Coronary artery (tissue), 2 donors: ENCODE measurements at places on chromosomes 3 and 15.

DNA sequence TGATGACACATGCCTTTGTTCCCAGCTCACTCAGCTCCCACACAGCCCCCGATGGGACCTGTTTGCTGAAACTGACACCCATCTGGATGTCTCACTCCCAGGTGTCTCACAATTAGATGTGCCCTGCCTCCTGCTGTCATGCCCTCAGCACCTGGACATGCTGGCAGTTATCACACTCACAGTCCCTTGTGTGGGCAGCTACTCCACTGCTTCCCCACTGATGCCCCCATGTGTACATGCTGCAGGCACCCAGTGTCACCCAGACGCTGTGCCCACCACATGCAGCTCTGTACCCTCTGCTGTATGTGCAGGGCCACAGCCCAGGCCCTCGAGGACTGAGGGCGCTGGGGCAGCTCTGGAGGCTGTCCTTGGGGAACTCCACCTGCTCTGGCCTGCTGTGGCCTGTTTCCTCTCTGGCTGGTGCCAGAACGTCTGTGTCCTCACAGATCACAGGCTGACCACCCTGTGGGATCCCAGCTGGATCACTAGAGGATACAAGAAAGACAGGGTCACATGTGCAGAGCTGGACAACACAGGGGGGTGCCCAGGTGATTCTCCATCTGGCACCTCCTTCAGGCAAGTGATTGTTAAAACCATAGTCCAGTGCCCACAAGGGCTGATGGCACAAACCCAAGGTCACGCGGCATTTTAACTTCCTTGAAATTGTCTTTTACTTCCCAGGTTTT lies 14.0 kb downstream of the C3orf22 start:
- peak; percentile 50 for DNase-seq

DNA sequence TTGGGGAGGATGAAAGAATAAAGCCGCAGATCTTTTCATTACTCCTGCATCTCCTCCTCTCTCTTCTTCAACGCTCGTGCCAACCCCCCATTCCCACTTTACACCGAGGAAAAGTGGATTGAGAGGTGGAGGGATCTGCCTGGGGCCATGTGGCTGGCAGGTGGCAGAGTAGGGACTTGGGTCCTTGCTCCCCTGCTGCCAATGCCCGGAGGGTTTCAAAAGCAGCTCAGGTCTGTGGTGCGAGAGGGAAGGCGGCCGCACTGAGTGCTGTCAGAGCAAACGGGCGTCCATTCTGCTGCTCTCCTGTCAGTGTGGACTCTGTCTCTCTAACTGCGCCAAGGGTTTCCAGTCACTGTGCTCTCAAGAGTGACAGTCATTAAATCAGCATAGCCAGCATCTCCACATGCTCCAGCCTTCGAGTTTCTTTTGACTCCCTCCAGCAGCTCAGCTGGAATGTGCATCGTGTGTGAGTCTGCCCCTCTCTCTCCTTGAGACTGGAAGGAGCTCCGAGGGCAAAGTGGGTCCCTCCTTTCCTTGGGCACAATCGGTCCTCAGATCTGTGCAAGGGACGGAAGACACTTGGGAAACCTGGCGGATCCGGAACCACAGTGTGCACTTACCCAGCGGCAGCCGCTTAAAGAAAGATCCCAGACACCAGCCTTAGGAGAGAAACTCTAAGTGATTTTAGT lies 68.6 kb downstream of the VGLL4 start:
- peak; percentile 73 for DNase-seq

- no peak for DNase-seq
These were observed 72.8 kb upstream of the ITGA11 start for GRCh38 chr15:68504681-68505170.

- no peak for DNase-seq
These were observed 66.4 kb downstream of the DCUN1D1 start for GRCh38 chr3:182913889-182914288.

- no peak for DNase-seq
These were observed 819 bp upstream of the RPL24 start for GRCh38 chr3:101687142-101687931.

GRCh38 chr3:181212271-181212670 lies 222.7 kb upstream of the DNAJC19 start:
- no peak for DNase-seq

DNA sequence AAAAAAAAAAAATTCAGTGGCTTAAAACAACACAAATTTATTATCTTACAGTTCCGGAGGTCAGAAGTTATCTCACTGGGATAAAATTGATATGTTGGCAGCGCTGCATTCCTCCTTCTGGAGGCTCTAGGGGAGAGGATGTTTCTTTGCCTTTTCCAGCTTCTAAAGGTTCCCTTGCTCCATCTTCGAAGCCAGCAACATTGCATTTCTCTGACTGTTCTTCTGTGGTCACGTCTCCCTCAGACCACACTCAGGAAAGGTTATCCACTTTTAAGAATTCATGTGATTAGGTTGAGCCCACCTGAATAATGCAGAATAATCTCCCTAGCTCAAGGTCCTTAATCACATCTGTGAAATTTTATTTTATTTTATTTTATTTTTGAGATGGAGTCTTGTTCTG lies 23.4 kb upstream of the ACAP2 start:
- DNase-seq: no peak

DNA sequence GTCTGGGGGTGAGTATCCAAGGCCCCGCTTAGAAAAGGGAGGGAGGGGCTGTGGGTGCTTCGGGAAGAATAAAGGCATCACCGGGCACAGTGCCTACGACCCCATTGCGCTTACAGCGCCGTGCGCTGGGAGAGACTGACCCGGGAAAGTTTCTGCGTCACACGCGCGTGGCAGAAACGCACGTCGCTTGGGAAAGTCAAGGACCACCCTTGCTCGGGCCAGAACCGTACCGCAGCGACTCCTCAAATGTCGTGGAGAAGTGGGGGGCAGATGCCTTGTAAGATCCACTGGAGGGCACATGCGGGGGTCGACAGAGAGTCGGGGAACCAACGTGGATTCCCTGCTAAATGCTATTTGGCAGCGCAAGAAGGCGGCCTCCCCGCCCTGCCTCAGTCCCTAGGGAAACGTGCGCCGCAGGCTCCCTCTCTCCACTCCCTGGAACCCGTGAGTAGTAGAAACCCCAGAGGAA lies 2.4 kb downstream of the ADAMTS9 start:
- no peak for DNase-seq

- DNase-seq: no peak
These were observed 10.4 kb downstream of the SLITRK3 start for GRCh38 chr3:165185707-165186327.

DNA sequence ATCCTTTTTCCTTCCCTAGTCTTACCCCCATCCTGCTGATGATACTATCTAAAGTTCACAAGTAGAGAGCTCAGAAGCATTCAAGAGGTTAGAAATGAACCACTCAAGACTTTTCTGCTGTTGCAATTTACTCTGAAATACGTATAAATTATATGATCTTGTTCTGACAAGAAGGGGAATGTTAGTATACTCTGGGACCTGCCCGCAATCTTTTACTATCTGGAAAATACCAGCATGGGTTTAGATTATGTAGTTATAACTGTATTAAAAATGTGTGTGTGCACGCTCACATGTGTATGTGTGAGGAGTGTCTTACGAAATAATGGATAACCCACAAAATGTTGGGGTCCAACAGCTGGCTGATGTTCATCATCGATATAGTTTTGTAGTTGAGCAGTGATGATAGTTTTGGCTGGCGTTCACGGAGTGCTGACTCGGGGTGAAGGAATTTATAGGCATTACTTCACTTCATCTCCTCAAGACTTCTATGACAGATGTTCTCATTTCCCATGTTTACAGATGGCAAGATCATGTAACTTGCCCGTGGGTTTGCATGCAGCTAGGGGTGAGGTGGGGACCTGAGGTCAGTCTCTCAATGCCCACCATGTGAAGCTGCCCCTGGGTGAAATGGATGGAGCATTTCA lies 297.5 kb upstream of the LYSMD4 start:
- DNase-seq: no peak

DNA sequence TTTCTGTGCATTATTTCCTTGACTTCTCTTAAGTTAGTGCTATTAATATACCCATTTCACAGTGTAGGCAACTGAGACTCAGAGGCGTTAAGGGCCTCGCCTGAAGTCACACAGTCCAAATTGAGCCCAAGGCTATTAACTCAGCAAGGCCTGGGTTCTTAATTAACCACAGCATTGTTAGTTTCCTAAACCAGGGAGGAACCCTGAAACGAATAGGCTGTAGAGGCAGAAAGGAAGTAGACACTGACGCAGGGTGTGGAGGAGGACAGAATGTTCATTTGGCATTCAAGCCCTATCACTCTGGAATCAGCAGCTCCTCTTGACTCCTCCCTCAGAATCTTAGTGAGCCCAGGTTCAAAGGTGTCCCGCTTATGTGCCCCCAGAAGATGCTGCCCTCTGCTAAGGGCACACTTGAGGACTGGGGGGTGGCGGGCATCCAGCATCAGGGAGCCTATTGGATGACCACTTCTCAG lies 13.9 kb downstream of the ARHGEF3 start:
- DNase-seq: no peak

DNA sequence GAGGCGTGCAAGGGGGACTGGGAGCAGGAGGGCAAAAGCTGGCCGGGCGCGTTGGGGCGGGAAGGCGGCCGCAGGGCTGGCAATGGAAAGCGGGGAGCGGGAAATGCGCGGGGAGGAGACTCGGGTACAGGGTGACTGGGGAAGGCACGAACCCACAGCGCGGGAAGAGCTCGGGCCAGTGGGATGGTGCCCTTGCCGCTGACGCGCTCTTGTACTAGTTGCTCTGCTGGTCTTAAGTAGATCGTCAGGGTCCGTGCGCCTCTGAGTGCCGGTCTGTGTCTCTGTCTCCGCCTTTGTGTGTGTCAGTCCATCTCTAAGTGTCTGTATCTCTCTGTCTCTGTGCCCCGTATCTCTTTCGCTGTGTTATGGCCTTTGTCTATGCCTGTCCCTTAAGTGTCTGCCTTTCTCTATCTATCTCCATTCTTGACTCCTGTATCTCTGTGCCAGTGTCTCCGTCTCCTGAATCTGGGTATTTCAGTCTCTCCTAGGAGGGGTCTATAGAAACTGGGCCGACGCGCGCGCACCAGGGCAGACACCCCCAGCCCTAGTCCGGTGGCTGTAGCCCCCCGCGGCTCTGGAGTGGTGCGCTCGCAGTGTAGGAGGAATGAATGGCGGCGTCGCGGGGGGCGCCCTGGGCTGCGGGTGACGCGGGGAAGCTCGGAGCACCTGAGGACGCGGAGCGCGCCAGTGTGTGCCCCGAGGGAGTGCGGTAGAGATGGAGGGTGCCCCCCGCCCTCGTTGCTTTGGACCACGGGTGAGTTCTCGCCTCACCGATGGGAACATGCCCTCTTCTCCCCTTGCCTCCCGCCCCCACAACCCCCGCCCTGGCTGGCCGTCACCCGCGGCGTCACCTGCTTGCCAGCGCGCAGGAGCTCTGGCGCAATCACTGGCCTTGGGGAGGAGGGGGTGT lies 756 bp upstream of the CAMK2N2 start:
- no peak for DNase-seq

DNA sequence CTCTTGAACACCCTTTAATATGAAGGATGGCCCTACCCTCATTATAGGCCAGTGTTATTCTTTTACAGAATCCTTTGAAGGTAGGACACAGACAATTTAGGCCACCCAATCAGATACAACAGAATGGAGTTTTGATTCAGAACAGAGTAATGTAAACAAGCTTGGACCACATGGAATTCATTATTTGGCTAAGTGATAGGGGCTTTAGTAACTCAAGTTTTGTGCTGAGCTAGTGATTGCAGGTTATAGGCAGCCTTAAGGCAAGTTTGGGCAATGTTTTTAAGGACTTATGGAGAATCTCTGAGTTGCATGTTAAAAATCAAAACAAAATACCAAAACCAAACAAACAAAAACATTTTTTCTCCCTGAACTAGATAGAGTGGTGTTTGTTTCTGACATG lies 312.1 kb upstream of the ROBO1 start:
- no peak for DNase-seq

DNA sequence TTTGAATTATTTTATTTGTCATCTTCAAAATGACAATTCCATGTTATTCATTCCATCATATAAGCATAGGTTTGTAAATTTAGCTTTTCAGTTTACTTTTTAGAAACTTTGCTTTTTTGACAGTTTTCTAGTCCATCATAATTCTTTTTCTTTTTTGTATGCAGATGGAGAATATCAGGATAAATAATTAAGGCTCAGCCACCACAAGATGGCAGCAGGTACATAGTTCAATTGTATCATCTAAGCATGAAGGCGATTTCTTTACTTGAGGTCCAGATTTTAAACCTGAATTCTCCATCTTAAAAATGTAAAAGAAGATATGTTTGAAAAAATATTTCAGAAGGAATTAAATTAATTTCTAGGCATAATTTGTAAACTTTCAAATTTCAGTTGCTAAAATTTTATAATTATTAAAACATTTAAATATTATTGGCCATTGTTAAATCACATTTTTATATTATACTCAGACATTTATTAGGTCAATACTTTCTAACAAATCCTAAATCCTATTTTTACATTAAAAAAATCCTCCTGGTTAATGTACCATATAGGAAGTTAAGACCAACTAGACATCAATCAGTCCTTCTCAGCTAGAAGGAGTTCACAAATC lies 15.1 kb downstream of the PLSCR5 start:
- DNase-seq: no peak

DNA sequence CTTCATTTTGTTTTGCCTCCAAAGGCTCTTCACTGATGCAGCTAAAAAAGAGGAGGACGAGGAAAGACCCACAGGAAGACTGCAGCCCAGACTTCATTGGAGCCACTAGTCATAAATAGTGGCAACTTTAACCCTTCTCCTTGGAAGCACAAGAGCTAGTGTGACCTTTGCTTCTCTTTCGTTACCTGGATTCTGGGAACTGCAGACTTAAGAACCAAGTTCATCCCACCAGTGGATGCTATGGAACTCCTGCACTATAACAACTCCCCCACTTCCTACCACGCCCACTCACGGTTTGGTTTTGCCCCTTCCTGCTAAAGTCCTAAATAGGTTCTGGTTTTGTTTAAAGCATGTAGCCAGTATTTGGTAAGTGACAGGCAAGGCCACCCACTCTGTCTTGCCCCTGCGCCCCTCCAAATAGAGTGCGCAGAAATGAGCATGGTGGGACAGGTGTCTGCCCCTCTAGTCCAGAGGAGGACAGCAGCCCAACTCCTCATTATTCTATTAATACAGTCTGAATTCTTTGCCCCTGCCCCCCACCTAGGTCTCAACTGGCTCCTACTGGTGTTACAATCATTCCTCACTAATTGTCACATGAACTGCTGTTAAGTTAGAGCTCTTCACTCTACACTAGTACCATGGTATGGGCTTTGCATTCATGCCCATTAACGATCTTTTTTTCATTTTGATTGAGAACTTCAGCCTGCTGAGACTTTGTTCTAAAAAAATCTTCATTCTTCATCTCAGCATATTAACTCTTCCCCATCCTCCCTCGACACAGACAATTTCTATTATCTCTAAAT lies 504.6 kb downstream of the FOXP1 start:
- no peak for DNase-seq
